ENCODE measurements at places on chromosomes 2 and 18.

DNA sequence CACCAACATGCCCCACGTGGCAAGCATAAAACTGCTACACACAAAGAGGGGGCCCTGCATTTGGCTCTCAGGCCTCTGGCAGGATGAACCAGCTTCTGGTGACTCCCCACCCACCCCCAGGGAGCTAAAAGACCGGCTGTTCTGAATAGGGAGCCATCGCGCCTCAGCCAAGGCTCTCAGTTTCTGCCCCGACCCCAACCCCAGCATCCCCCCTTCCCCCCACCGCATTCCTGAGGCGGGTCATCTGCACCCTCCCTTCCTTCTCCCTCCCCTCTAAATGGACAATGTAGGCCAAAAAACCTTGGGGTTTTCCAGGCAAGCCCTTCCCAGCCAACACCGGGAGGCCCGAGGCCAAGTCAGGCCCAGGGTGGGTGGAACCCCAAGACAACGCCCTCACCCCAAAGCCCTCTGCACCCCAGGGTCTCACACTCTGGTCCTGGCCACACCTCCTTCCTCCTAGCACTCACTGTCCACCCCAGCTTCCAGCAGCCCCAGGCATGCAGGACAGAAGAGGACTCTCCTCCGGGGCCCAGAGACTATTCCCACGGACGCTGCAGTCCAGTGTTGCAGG lies 5.7 kb downstream of the CYP26B1 start:
- DNase-seq = no peak
- H3K27me3 ChIP-seq = no peaks in the 10 kb centered on the region
- H3K4me1 ChIP-seq = peaks cover 55% of the 10 kb centered on the region
- H3K36me3 ChIP-seq = no peaks in the 10 kb centered on the region
- no peak overlapping the region for H3K4me3 ChIP-seq

DNA sequence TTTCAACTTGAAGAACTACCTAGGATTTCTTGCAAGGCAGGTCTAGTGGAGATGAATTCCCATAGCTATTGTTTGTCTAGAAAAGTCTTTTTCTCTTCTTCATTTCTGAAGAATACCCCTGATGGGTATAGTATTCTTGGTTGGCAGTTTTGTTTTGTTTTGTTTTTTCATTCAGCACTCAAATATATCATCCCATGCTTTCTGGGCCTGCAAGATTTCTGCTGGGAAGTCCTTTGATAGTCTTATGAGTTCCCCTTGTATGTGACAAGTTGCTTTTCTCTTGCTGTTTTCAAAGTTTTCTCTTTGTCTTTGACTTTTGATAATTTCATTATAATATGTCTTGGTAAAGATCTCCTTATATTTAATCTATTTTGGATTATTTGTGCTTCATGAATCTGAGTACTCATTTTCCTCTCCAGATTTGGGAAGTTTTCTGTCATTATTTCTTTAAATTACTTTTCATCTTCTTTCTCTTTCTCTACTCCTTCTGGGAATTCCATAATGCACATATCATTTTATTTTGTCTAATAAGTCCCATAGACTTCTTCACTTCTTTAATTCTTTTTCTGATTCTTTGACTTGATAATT lies 101.5 kb downstream of the DSC3 start:
- no peak for DNase-seq
- no peaks in the 10 kb centered on the region for H3K27me3 ChIP-seq
- H3K4me1 ChIP-seq = no peaks in the 10 kb centered on the region
- no peaks in the 10 kb centered on the region for H3K36me3 ChIP-seq

- H3K36me3 ChIP-seq = no peaks in the 10 kb centered on the region
- no peak for DNase-seq
- H3K4me1 ChIP-seq = no peaks in the 10 kb centered on the region
Observed at GRCh38 chr2:28430377-28430765, 37.7 kb downstream of the FOSL2 start.

DNA sequence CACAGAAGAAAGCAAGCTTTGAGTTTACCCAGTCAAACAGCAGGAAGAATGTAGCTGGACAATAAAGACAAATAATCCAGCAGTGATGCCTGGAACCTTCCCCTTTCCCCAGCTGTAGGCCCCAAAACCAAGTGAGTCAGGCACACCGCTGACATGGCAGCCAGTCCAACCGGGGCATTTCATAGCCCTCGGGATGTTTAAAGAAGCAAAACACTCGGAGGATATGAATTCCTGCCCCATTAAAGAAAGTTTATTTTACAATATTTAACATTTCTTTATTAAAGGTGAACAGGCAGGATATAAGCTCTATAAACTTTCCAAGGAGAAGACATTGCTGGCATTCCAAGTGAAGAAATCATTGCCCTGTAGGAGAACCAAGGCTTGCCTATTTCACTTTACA lies 507.6 kb upstream of the TNP1 start:
- H3K36me3 ChIP-seq = no peaks in the 10 kb centered on the region
- no peak overlapping the region for H3K27ac ChIP-seq
- H3K4me1 ChIP-seq = peaks cover 5% of the 10 kb centered on the region
- no peaks in the 10 kb centered on the region for H3K27me3 ChIP-seq

DNA sequence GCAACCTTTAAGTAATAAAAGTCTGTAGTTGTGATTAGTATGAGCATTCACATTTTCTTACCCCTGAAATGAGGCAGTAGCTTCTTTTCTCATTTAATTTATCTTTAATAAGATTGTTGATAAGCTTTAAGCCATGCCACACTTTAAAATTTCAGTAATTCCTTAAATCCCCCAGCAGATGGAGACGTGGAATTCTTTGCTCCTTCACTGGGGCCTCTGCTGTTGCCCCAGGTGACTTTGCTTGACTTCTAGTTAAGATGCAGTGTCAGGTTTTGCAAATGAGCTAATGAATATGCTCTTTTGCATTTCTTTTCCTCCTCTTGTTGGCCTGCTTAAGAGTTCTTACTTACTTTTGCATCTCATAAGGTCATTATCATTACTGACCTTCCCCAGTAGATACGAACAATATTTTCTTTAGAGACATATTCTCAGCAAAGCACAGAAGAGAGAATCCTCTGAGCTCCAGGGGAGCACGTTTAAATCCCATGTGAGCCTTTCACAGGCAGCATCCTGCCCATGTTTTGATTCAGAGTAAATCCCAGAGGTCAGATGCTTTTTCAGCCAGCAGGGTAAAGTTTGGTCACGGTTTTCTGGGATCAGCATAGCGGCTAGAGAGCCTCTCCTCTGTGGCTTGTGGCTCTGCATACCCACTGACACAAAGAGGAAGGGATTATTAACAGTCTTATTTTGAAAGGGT lies 222.9 kb downstream of the PTPRM start:
- H3K27ac ChIP-seq = peak overlapping the region; percentile 33
- no peaks in the 10 kb centered on the region for H3K36me3 ChIP-seq

GRCh38 chr2:221969087-221969829 lies 329.5 kb downstream of the PAX3 start:
- no peak overlapping the region for H3K27ac ChIP-seq
- no peaks in the 10 kb centered on the region for H3K36me3 ChIP-seq
- no peaks in the 10 kb centered on the region for H3K27me3 ChIP-seq
- no peak overlapping the region for H3K4me3 ChIP-seq
- DNase-seq = no peak
- H3K4me1 ChIP-seq = no peaks in the 10 kb centered on the region

- H3K36me3 ChIP-seq = no peaks in the 10 kb centered on the region
- H3K27ac ChIP-seq = no peak overlapping the region
- no peaks in the 10 kb centered on the region for H3K27me3 ChIP-seq
Observed at GRCh38 chr2:172364261-172364660, 63.1 kb upstream of the ITGA6 start.

- H3K27ac ChIP-seq = no peak overlapping the region
- DNase-seq = no peak
- no peaks in the 10 kb centered on the region for H3K27me3 ChIP-seq
Observed at GRCh38 chr2:78910376-78910775, 115.1 kb upstream of the REG3G start.

- no peak for DNase-seq
- H3K27ac ChIP-seq = no peak overlapping the region
- H3K4me1 ChIP-seq = peaks cover 3% of the 10 kb centered on the region
- no peak overlapping the region for H3K4me3 ChIP-seq
Observed at GRCh38 chr18:79381811-79382311, 13.9 kb upstream of the NFATC1 start.

DNA sequence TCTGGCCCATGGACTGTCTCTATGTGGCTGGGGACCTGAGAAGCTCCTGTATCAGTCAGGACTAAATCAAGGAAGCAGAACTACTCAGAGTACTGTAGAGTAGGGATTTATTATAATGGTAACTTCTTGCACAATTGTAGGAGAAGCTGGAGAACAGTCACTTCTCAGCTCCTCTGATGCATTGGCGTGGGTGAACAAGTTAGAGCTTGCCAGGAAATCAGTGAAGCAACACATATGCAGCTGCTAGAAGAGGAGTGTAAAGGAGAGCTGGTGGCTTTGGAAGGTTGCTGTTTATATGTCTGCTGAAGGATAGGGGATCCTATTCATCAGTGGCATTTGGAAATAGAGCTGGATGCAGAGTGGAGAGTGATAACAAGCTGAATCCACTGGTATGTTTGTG lies 215.5 kb upstream of the CWC22 start:
- DNase-seq = no peak
- no peak overlapping the region for H3K27ac ChIP-seq
- no peak overlapping the region for H3K4me3 ChIP-seq
- H3K27me3 ChIP-seq = no peaks in the 10 kb centered on the region
- H3K36me3 ChIP-seq = no peaks in the 10 kb centered on the region

DNA sequence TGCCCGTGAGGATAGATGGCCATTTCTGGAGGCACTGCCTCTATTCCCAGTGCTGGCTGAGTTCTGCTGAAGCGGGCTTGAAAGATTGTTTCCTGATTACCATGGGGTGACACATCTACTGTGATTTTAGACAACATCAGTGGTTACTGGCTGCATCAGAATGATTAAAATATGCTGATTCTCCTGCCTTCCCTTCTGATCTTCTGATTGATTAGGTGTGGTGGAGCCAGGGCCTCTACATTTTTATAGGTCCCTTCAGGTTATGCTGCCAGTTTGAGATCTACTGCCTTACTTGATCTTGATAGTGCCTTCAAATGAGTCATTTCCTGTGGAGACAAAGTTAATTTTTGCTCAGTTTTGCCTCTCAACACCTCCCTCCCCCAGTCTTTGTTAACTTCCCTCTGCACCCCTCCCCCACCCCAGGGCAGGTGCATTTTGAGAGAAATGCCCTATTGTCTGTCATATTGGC lies 31.6 kb upstream of the SNORC start:
- H3K4me1 ChIP-seq = peaks cover 21% of the 10 kb centered on the region
- no peaks in the 10 kb centered on the region for H3K27me3 ChIP-seq
- DNase-seq = no peak
- H3K36me3 ChIP-seq = peaks cover 14% of the 10 kb centered on the region
- H3K27ac ChIP-seq = peak overlapping the region; percentile 46
- no peak overlapping the region for H3K4me3 ChIP-seq

DNA sequence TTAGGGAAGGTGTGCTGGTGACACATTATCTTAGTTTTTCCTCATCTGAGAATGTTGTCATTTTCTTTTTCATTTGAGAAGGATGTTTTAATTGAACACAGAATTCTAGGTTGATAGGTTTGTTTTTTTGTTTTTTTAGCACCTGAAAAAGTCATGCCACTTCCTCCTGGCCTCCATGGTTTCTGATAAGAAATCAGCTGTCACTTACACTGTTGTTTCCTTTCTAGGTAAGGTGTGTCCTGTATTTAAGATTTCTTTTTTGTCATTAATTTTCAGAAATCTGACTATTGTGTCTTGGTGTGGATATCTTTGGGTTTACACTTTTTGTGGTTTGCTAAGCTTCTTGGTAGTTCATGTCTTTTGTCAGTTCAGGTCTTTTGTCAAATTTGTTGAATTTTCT lies 99.3 kb downstream of the ROCK1 start:
- DNase-seq = no peak
- H3K27me3 ChIP-seq = no peaks in the 10 kb centered on the region
- no peaks in the 10 kb centered on the region for H3K4me1 ChIP-seq
- H3K36me3 ChIP-seq = peaks cover 43% of the 10 kb centered on the region
- H3K4me3 ChIP-seq = no peak overlapping the region
- H3K27ac ChIP-seq = no peak overlapping the region

- no peak for DNase-seq
- no peak overlapping the region for H3K4me3 ChIP-seq
- H3K27ac ChIP-seq = no peak overlapping the region
- H3K27me3 ChIP-seq = no peaks in the 10 kb centered on the region
- H3K4me1 ChIP-seq = no peaks in the 10 kb centered on the region
Observed at GRCh38 chr18:10784596-10785202, 258.9 kb downstream of the NAPG start.

- peaks cover 22% of the 10 kb centered on the region for H3K4me1 ChIP-seq
- no peaks in the 10 kb centered on the region for H3K27me3 ChIP-seq
- H3K4me3 ChIP-seq = no peak overlapping the region
Observed at GRCh38 chr2:48444404-48444803, 85.5 kb upstream of the STON1 start.

DNA sequence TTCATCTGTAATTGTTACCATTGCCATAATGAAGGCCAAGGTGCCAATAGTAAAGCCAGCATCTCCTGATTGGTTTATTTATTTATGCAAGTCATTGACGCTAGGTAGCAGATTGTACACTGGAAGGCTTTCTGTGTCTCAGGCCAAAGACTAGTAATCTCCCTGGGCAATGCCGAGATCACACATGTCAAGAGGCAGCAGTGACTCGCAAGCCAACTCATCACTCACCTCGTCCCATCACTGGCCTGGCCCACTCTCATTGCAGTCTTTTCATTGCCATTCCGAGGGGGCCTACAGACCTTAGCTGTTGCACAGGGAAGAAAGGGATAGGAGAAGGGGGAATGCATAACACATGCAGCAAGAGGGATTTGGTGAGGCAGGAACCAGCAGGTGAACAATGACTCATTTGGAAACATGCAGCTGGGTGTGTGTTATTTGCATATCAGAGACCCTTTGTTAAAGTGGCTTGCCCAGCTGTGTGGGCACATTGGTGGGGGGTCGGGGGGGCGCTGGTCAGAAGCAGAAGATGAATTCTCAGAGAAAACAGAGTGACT lies 448.7 kb upstream of the HNRNPA3 start:
- H3K36me3 ChIP-seq = no peaks in the 10 kb centered on the region
- H3K4me1 ChIP-seq = no peaks in the 10 kb centered on the region
- no peak for DNase-seq
- H3K27ac ChIP-seq = no peak overlapping the region

GRCh38 chr18:34659579-34660517 lies 50.2 kb upstream of the DTNA start:
- no peaks in the 10 kb centered on the region for H3K27me3 ChIP-seq
- peak overlapping the region; percentile 64 for H3K27ac ChIP-seq
- H3K36me3 ChIP-seq = no peaks in the 10 kb centered on the region

- peaks cover 8% of the 10 kb centered on the region for H3K4me1 ChIP-seq
- no peaks in the 10 kb centered on the region for H3K27me3 ChIP-seq
- H3K4me3 ChIP-seq = no peak overlapping the region
- H3K27ac ChIP-seq = no peak overlapping the region
- DNase-seq = no peak
Observed at GRCh38 chr2:25032901-25033300, 9.0 kb upstream of the EFR3B start.

- no peak overlapping the region for H3K4me3 ChIP-seq
- no peaks in the 10 kb centered on the region for H3K27me3 ChIP-seq
- no peak for DNase-seq
- H3K27ac ChIP-seq = no peak overlapping the region
- no peaks in the 10 kb centered on the region for H3K36me3 ChIP-seq
Observed at GRCh38 chr2:61759005-61759404, 94.9 kb downstream of the FAM161A start.

- no peak for DNase-seq
- no peak overlapping the region for H3K4me3 ChIP-seq
- no peaks in the 10 kb centered on the region for H3K4me1 ChIP-seq
Observed at GRCh38 chr2:162840598-162841246, 2.2 kb upstream of the KCNH7 start.
